ENCODE measurements at places on chromosomes 6 and 20. TPM values are rescaled to one million over a fixed set of nuclear protein-coding genes. Genes with fewer than 3 reads are reported as not detected.

Gene CNR1
- total RNA-seq = not detected

GRCh38 chr6:138417493-138418117, 13.6 kb downstream of the HEBP2 start:
- no peak overlapping the region for H3K4me3 ChIP-seq
- no peak overlapping the region for H3K27ac ChIP-seq
- H3K4me1 ChIP-seq = peaks cover 3% of the 10 kb centered on the region
- H3K27me3 ChIP-seq = no peaks in the 10 kb centered on the region

- peaks cover 9% of the 10 kb centered on the region for H3K36me3 ChIP-seq
- H3K27me3 ChIP-seq = no peaks in the 10 kb centered on the region
- H3K27ac ChIP-seq = no peak overlapping the region
- DNase-seq = no peak
Measured at GRCh38 chr20:32804817-32805216, 14.9 kb upstream of the MAPRE1 start.

Gene TRIM40
- total RNA-seq = not detected

DNA sequence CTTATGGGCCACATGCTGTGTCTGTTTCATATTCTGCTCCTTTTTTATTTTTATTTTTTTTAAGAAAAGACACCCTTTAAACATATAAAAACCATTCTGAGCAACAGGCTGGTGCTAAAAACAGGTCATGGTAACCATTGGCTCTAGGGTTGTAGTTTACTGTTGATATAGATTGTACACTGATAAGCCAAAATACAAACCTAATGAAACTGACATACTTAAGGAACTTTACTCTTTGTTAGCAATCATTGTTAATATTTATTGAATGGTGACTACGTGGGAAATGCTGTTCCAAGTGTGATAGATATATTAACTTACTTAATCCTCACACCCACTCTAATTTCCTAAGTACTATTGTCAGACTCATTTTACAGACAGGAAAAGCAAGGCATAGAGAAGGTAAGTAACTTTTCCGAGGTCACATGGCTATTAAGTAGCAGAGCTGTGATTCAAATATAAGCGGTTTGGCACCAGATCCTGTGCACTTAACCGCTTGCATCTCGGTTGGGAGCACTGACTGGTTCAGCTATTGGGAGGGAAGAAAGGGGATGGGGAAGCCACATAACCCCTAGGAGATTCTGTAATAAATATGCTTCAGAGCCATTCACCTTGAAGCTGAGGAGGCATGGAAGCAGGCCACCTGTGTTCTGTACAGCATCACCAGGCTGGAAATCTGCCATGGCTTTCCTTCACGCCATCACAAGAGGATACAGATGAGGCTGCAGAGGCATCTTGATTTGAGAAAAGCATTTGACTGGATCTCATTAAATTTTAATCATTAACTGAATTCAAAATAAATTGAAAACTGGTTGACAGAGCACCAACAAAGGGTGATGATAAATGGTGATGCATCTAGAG, 4.9 kb downstream of the TRAF3IP2 start:
- peaks cover 50% of the 10 kb centered on the region for H3K4me1 ChIP-seq
- H3K36me3 ChIP-seq = no peaks in the 10 kb centered on the region
- H3K4me3 ChIP-seq = no peak overlapping the region

GRCh38 chr6:158279615-158280014, 32.6 kb upstream of the TULP4 start:
- no peaks in the 10 kb centered on the region for H3K27me3 ChIP-seq
- no peak for DNase-seq
- no peak overlapping the region for H3K27ac ChIP-seq
- H3K4me3 ChIP-seq = no peak overlapping the region
- no peaks in the 10 kb centered on the region for H3K36me3 ChIP-seq

DNA sequence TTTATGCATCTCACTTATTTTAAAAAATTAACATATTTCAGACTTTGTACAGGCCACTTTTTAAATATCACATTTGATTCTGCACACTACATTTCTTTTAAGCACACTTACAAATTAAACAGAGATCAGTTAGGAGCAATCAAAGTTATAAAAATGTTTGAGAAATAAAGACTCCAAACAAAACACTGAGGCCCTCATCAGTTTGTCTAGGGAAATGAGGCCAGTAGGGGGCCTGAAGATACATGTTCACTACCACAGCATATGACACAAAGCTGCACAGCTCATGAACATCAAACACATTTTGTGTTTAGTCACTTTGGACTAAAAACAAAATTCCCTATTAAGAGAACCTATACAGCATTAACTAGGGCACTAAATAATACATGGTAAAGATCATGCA, 180.5 kb downstream of the PDE7B start:
- no peak overlapping the region for H3K27ac ChIP-seq
- no peak overlapping the region for H3K4me3 ChIP-seq
- no peaks in the 10 kb centered on the region for H3K36me3 ChIP-seq
- peaks cover 36% of the 10 kb centered on the region for H3K4me1 ChIP-seq

DNA sequence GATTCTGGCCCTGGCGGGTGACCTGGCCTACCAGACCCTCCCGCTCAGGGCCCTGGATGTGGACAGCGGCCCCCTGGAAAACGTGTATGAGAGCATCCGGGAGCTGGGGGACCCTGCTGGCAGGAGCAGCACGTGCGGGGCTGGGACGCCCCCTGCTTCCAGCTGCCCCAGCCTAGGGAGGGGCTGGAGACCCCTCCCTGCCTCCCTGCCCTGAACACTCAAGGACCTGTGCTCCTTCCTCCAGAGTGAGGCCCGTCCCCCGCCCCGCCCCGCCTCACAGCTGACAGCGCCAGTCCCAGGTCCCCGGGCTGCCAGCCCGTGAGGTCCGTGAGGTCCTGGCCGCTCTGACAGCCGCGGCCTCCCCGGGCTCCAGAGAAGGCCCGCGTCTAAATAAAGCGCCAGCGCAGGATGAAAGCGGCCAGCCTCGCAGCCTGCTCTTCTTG, 868 bp upstream of the SLC2A4RG start:
- DNase-seq = no peak
- H3K27ac ChIP-seq = no peak overlapping the region
- no peak overlapping the region for H3K4me3 ChIP-seq
- H3K27me3 ChIP-seq = no peaks in the 10 kb centered on the region
- no peaks in the 10 kb centered on the region for H3K36me3 ChIP-seq

- H3K36me3 ChIP-seq = no peaks in the 10 kb centered on the region
- DNase-seq = no peak
- H3K4me3 ChIP-seq = no peak overlapping the region
- no peaks in the 10 kb centered on the region for H3K4me1 ChIP-seq
- no peak overlapping the region for H3K27ac ChIP-seq
Measured at GRCh38 chr6:7381092-7381491, 8.4 kb downstream of the CAGE1 start.

- no peak overlapping the region for H3K27ac ChIP-seq
- no peaks in the 10 kb centered on the region for H3K27me3 ChIP-seq
- no peaks in the 10 kb centered on the region for H3K36me3 ChIP-seq
- peaks cover 13% of the 10 kb centered on the region for H3K4me1 ChIP-seq
- H3K4me3 ChIP-seq = no peak overlapping the region
Measured at GRCh38 chr6:6695625-6696276, 107.2 kb downstream of the LY86 start.

Gene CEBPB
- total RNA-seq = 11.4 TPM
